ENCODE measurements at places on chromosomes 13 and 19. TPM values are rescaled to one million over a fixed set of nuclear protein-coding genes. Genes with fewer than 3 reads are reported as not detected.

The NKPD1 gene
- total RNA-seq, result not detected

The ZNF492 gene
- 0.27 TPM for total RNA-seq

The ZNF426 gene
- total RNA-seq, result 12.5 TPM

The HSPB6 gene
- total RNA-seq, result 89.1 TPM

The TEX101 gene
- not detected for total RNA-seq

The NTF4 gene
- total RNA-seq, result not detected

The PRODH2 gene
- total RNA-seq, result not detected

The KCNN4 gene
- 3.3 TPM for total RNA-seq

The ZNF44 gene
- total RNA-seq, result 12.1 TPM

The GRK1 gene
- not detected for total RNA-seq

The ZSCAN5A gene
- total RNA-seq, result 6.3 TPM

The ZNF177 gene
- 7.0 TPM for total RNA-seq

The PRSS57 gene
- not detected for total RNA-seq

The CYP4F8 gene
- total RNA-seq, result not detected

The KLC3 gene
- not detected for total RNA-seq

The MAST1 gene
- not detected for total RNA-seq

The DPRX gene
- not detected for total RNA-seq

The ZNF560 gene
- total RNA-seq, result not detected

The DIAPH3 gene
- 1.7 TPM for total RNA-seq
